ENCODE measurements at places on chromosomes 7 and 10.

GRCh38 chr10:75774783-75775490 is 343.5 kb downstream of the LRMDA start:
- no peak for DNase-seq

- DNase-seq = no peak
These were observed 45.1 kb upstream of the SGCE start for GRCh38 chr7:94700926-94701554.

- no peak for DNase-seq
These were observed 130.8 kb upstream of the DPP6 start for GRCh38 chr7:153921408-153921807.

DNA sequence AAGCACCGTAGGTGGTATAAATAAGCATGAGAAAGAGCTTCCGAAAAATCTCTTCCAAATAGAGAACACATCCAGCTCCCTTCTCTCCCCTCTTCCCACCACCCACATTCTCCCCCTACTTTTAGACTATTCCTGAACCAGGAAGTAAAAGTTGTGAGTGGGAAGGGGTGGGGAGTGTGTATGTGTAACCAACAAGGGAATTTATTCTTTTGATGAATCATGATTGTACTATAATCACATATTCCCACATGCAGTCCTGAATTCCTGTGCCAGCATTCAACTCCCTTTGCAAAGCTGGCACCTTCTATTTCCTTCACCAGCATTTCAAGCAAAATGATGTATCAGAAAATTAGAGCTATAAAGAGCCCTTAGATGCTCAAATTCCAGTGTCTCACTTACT is 230.6 kb upstream of the CHRM2 start:
- DNase-seq = no peak

- DNase-seq = no peak
These were observed 63.8 kb downstream of the MTPN start for GRCh38 chr7:135913404-135913803.

DNA sequence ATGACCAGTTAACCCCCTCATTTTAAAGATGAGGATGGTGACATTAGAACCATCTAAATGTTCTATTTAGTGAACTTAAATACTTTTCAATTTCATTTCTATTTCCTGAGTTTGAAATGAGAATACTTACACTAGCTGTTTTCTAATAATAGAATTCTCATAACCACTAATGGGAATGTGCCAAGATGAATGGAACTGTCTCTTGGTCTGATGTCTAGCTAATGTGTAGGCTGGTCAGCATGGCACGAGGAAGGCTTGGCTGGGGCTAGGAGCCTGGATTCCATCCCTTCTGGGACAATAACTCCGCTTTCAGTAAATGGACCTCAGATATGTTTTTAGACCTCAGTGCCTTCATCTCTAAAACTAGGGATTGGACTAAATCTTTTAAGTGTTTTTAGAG is 185.8 kb upstream of the NRP1 start:
- no peak for DNase-seq

DNA sequence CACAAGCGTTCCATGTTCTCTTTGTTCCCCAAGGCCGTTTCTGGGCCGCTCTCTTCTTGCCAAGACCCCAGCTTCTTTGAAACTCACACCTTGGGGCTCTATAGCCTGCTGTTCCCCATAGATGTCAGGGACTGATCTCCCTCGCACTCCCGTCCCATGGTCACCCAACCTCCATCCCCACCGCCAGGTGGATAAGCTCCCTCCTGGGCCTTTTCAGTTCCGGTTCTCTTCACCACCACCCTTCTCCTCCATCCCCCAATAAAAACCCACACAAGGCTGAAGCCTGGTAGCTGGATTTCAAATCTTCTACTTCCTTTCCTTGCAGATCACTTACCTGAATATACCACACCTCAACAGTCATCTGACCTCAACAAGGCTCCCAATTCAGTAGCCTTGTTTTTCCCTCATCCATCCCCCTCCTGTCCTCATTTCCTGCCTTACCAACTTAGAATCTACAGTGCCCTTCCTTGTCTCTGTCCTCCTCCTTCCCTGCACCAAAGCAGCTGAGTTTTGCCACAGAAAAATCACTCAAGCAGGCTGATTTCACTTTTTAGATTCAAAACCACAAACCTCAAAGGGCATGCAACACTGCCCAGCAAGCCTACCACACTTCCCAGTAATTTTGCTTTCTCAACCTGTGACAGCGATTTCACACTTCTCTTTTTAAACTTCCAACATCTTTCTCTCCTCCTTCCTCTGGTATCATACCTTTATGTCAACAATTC is 7.7 kb downstream of the SLC37A3 start:
- DNase-seq = peak; percentile 83

DNA sequence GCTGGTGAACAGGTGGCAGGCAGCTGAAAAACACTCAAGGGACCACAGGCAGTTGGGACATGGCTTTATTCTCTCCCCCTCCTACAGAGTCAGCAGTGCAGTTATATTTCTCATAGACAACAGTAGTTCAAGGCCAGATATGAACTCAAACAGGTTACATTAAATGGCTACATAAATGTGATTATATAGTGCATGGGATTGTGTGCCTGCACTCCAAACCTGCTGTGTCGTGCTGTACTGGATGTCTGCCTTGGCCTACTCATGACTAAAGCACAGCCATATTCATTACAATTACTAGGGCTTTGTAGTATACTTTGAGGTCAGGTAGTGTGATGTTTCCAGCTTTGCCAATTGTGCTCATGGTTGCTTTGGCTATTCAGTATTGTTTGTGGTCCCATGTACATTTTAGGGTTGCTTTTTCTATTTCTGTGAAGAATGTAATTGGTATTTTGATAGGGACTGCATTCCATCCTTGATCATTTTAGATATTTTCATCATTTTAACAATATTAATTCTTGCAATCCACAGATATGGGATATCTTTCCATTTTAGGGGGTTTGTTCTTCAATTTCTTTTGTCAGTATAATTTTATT is 393.6 kb downstream of the CNTNAP2 start:
- DNase-seq = no peak

DNA sequence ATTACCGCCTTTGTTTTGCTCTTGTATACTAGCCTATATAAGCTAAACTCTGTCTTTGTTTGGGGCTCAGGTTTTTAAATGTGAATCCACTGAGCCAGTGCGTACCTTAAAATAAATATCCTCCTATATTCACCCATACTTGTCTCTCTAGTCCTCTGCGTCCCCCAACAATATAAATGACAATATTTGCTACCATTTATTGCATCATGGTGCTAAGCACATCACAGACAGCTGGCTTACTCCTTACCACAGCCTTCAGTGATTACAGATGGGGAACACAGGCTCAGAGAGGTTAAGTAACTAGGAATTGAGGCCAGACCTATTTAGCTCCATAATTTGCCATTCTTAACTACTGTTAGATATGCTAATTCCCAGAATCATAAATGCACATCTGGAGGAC is 3.4 kb upstream of the ADCK2 start:
- DNase-seq = no peak

DNA sequence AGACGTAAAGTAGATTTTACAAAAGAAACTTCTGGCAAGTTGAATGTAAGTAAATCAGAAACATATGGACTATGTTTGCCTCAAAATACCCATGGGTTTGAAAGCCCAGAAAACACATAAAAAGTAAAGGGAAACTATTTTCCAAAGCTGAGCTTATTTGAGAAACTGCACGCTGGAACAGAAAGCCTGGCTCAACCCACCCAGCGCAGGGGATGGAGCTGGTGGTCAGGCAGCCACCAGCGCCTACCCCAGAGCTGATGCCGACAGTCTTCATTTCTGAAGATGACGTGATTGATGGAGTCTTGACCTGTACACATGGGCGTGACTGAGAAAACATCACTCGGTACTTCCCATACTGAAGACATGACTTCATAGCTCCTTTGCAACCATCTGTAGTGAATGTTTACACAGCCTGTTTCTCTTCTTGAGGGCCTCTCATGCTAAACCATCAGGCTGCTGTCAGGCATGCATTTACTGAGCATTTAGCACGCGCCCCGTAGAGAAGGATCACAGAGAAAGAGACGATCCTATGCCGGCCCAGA is 232.6 kb upstream of the AUTS2 start:
- no peak for DNase-seq

- peak; percentile 69 for DNase-seq
These were observed 675 bp downstream of the ABRAXAS2 start for GRCh38 chr10:124802313-124802675.

DNA sequence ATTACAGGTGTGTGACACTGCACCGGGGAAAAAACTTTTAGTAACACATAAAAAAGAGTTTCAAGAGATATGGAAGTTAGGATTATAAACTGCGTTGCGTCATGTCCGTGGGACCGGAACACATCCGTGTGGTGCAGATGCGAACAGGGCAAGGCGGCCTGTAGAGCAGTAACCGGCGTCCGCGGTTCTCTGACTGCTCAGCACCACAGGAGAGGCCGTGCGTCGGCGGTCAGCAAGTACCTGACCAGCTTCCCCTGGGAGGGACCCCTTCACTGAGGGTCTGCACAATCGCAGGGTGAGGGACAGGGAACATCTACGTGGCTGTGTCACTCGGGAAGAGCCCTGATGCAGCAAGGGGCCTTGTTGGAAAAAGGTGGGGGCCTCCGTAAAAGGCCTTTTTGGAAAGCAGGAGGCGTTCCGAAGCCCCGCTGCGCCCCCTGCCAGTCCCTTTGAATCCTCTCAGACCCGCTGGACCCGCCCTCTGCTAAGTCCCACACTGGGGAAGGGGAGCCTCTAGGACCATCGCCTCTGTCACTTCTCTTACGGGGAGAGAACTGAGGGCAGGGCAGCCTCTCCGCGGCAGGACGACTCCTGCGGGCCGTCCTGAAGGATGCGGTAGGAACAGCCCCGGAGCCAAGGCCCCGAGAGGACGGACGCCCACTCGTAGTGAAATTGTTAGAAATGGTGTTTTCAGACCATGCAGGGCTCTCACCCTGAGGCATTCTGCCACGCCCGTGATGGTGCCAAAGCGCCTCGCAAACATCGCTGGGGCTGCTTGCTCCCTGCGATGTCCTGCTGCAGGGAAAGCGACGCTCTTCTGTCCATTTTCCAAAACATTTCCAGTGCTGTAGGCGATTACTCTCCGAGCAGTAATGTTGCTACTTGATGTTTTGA is 771.6 kb upstream of the COBL start:
- no peak for DNase-seq

- DNase-seq = no peak
These were observed 112.3 kb downstream of the VIPR2 start for GRCh38 chr7:159032322-159032721.

DNA sequence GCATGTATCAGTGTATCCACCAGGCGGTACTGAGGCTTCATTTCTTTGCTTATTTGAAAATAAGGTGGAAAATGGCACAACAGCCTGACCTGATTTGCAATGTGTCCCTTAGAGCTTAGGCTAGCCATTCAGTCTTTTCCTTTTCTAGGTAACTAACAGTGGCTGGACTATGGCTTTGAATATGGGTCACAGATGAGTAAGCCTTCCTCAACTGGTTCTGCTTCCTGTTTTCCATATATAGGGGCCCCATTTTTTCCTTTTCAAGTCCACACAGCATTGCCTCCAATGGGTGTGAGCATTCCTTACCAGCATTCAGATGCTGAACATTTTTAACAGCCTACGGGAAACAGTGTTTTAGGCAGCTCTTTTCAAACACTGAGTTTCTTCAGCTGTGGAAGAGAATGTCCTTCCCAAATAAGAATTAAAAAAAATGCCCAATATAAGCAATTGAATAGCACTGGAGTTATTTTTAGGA is 3.9 kb upstream of the ITGB1 start:
- DNase-seq = peak; percentile 88

- DNase-seq = no peak
These were observed 1.1 kb downstream of the ZNF511 start for GRCh38 chr10:133309720-133310398.

GRCh38 chr7:114930829-114931655 is 9.1 kb downstream of the MDFIC start:
- peak; percentile 92 for DNase-seq

DNA sequence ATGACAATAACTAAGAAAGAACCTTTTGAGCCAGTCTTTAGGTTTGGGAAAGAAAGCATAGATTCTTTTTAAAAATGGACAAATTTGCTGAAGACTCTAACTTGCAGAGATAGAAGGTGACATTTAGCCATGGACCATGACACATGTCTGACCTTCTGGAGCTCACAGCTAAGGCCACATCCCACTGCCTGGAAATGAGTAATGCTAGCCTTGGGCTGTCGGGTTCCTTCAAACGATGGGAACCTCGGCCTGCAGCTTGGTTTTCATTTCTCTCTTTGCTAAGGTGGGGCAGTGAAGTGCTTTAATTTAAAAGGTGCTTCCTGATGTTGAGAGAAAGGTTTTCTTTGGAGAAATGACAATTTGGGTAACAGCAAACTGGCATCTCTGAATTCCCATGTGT is 223.2 kb downstream of the FANK1 start:
- DNase-seq = peak; percentile 74

DNA sequence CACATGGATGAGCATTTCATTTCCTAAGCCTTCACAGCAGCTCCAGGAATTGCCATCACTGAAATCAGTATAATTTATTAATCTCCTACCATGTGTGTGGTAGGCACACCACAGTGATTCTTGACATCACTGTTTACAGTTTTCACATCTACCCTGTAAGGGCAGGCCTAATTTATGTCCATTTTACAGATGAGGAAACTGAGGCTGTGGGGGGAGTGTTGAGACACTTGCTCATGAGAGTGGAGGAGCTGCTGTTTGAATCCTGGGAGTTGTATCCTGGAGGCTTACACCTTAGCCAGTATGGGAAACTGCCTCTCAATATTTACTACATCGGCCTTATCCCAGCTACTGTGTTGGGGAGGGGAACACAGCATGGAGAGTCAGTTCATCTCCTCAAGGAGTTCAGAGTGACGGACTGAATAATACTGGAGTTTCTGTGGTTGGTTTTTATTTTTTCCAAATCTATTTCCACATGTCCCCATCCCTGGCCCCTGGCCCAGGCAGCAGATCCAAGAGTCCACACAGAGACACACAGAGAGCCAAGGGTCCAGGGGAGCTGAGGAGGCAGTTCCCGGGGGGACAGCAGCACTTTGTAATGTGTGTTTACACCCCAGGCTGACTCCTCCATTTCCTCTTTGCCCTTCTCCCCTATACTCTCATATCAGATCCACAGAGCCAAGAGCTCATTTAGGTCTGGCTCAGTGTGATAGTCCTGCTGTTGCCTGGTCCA is 13.2 kb downstream of the UBTD1 start:
- no peak for DNase-seq

DNA sequence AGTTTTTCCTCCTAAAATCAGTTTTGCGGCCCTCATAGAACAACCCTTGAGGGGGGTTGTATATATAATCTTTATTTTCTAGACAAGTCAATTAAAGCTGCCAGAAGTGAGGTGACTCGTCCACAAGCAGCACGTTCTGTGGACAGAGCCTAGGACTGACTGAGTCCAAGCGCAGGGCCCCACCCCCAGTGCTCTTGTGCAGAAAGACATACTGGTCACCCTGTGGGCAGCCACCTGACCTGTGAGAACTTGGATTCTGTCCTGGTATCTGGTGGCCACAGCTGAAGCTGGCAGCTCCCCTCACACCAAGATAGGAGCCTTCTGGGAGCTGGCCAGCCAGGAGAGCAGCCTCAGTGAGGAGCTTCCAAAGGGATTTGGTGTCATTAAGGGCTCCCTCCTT is 89.3 kb downstream of the GRK5 start:
- no peak for DNase-seq

DNA sequence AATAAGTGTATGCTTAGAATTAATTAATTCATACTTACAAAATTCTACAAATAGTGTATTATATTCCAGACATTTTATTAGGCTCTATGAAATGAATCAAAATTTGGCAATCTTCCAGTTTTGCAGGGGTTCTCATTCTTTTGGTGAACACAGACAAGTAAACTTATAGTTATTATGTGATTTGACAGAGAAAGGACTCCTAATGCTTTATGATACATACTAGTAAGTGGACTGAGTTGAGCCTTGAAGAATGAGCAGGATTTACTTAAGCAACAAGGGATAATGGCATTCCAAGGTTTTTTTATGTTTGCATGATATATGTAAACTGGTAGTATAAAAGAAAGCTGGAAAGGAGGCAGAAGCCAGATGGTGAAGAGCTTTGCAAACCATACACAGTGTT is 145.7 kb upstream of the FERD3L start:
- DNase-seq = no peak
